ENCODE measurements at places on chromosomes 4 and X.
A peak's percentile ranks its signal among the peaks of the same experiment; 100 is the strongest.

DNA sequence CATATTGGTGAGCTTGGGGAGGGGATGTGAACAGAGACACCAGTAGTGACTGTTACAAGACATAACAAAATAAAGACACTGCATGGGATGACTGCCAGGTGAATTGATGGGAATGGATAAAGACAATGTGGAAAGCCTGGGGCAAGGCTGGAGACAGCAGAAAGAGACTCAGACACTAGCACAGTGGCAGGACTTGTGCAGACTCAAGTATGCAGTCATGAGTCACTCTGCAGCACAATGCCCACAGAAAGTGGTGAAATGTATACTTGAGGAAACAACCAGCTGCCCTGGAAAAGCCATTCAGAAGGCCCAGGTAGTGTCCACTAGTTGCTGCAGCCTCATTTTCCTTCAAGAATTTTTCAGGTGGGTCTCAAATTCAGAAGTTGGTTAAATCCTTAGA is 452.3 kb downstream of the MID1IP1 start:
- DNase-seq = no peak

- no peak for DNase-seq
These were observed 61.7 kb upstream of the GALNTL6 start for GRCh38 chr4:171751538-171751937.

DNA sequence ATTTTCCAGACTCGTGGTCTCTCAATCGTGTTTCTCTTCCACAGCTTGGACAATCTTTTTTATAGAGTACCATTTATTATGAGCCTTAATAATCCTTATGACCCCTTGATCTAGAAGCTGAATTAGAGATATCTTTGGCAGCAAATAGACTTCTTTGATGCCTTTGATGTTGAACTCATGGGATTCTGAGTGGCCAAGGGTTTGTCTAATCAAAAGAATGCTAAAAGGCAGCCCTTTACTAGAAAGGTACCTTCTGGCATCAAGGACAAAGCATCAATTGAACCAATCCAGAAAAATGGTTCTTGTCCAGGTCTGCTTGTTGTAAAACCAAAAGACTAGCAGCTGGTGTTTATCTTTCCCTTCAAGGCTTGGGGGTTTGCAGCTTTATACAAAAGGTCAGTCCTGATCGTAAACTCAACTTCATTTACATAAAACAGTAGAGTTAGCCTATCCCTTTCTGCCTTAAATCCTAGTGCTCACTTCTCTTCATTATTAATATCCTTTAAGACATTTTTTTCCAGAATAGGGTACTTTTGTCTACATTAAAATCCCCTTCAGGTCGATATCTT is 411.3 kb downstream of the FAT4 start:
- no peak for DNase-seq

GRCh38 chr4:7394681-7395451 is 39.9 kb downstream of the PSAPL1 start:
- no peak for DNase-seq

GRCh38 chr4:6991249-6991648 is 51.9 kb upstream of the TADA2B start:
- no peak for DNase-seq

DNA sequence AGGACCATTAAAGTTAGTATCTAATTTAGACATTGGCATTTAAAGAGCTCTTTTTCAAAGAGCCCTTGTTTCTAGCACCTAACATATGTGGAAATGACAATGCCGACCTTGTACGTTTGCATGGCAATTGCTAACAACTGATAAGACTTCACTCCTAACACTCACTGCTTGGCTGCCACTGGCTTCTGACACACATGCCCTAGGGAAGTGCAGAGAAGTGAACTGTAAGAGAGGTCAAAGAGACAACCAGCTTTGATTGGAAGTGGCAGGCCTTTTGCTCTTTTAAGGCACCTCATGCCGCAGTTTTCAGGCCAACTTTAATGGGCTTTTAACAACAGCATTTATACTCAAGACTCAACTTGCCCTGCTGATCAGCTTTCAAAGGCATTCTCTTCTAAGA is 158.4 kb downstream of the RAB28 start:
- no peak for DNase-seq

DNA sequence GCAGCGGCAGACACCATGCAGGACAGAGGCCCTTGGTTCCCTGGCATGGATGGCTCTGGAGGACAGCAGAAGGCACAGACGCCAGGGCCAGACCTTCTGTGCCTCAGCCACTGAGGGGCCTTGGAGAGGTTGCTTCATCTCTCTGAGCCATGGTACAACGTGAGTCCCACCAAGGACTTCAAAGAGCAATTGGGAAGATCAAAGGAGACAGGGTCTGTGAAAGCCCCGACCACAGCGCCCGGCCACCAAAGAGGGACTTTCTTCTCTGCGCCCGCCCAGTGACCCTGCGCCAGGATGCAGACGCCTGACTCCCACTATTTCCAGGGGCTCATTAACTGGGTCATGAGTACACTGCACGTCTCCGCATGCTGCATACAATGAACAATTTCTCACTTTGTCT is 174.0 kb downstream of the AFAP1 start:
- no peak for DNase-seq

- peak; percentile 3 for DNase-seq
These were observed 286.2 kb upstream of the TET2 start for GRCh38 chr4:104860238-104861123.

DNA sequence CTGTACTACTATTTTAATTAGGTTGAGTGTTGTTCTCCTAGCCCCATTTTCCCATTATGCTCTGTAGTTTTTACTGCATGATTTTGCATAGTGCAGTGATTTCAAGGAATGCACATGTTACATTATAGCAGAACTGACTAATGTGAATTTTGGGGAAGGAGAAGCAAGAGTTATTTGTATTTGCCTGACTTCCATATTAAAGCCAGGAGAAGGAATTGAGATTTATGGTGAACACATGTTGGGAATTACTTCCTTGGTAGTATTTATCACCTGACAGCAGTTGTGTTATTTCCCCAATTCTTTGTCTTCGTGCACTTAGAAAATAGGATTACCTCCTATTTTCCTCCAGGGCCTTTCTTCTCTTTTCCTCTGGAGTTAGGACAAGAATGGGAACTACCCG is 3.2 kb downstream of the TMEM144 start:
- DNase-seq = no peak

DNA sequence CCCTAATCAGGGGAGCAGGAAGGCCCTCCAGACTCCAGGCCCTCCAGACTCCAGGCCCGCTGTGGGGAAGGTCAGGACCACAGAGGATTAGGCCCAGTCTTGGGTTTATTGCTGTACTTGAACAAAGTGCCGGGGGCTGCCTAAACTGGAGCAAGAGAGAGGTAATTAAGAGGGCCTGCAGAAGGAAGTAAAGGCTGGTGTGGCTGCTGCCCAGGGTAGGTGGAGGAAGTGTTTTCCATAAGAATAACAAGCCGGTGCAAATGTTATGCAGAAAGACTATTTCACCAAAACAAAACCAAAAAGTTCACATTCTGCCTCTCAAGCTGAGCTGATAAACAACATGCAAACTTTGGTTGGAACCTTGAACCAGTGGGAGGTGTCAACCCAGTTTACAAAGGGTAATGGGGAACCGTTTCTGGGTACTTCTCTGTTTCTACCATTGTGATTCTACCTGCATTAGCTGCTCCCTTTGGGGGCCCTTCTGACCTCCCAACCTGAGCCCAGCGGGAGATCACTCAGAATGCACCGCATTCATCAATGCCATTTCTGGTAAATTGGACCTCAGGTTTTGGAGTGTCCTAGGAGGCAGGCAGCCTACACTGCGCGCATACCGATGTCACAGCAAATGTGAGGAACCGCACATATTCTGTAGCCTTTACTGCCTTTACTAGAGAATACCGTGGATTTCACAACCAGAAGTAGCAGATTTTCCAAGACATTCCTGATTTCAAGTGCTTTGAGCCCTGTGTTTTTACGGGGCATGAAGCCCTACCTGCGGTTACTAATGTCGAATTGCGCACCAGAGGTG is 59.7 kb upstream of the BCOR start:
- no peak for DNase-seq

GRCh38 chr4:42750091-42750490 is 93.2 kb upstream of the ATP8A1 start:
- DNase-seq = no peak

DNA sequence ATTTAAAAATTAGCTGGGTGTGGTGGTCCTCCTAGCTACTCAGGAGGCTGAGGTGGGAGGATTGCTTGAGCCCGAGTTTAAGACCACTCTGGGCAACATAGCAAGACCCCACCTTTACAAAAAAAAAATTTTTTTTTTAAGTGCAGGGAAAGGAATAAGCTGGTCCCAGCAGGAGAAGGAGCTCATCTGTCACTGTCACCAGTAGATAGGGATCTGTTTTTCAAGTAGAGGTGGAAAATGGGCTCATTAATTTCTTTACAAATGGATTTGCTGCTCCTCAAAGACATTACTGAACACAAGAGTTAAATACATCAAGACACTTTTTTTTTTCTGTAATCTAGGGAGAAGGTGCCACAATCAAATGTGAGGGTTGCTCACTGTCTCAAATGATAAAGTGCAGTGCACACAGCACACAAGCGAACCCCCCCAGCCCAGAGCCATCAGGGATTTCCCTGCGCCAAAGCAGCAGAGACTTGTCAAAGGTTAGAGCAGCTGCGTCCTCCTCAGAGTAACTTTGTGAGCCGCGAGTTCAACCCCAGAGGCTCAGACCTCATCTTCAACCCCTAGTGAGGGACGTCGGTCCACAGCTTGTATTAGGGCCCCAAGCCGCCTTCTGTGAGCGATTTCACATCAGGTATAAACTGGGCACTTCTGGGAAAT is 14.3 kb upstream of the MTNR1A start:
- no peak for DNase-seq

DNA sequence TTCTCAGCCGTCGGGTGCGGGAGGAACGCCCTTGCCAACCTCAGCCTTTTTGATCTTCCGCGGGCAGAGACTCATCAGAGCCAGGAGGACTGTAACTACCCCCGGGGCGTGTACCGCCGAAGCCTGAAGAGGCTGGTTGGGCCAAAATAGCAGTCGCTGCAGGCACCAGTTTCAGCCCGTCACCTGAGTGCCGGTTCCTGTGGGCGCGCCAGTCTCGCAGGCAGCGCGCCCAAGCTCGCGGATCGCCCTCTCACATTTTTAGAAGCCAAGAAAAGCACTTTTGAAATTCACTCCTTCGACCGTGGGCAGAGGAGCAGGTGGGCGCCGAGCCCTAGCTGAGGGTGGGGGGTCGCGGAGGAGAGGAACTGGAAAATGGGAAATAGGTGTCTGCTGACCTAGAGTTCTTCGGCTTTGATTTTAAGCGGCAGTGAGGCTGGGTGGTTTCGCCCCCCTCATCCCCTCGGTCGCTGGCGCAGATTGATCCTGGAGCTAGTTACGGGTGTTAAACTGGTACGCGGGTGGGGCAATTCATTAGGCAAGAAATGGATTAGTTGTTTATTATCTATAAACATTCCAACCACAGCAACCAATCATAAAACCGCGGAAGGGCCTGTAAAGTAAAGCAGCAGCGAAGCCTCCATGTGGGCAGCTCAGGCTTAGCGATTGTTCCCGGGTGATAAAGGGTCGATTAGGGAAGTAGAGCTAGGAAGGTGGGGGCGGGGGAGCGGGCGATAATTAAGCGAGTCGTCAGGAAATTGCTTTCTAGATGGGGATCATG is 69.2 kb downstream of the FBXO8 start:
- DNase-seq = peak; percentile 10

- no peak for DNase-seq
These were observed 12.6 kb downstream of the C4orf54 start for GRCh38 chr4:99645036-99645435.

GRCh38 chr4:62490635-62491034 is 1290.5 kb downstream of the ADGRL3 start:
- DNase-seq = no peak

- no peak for DNase-seq
These were observed 282.2 kb upstream of the SLIT2 start for GRCh38 chr4:19969492-19969891.

DNA sequence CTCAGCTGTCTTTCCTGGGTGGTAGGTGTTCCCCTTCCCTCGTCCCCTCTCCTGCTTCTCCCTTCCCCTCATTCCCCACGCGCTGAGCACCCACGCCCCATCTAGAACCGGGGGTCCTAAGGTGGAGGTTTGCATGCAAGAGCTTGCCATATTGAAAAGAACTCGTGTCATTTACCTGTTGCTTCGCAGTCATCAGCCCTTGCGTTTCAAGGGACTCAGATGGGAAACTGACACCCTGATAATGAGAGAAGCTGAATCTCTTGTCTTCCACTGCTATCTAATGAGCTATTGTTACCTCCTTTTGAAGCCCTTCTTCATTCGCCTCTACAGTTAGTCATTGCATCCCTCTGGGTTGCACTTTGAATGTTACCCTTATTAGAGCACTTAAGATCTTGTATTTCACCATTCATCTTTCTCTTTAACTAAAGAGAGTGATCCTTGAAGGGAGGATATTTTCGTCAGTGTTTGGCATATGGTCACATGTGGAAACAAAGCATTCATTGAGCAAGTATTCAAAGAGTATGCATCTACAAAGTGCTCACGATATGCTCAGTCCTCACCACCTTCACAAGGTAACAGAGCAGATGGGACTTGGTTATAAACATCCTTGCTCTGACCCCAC is 25.7 kb downstream of the ARL9 start:
- no peak for DNase-seq

DNA sequence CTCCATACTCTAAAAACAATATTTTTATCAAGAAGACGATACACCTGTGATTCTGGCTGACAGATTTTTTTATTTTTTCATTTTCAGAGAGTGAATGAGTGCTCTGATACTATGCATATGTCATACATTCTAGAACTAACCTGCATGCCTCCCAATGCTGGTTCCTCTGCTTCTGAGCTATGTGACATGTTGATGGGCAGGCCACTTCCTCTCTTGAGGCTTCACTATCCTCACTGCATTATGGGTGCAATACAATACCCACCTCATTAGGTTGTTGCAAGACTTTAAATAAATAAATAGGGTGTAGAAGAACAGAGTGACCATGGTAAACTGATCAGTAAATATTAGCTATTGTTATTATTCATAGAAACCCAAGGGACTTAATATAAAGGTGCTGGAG is 408.3 kb downstream of the HNRNPD start:
- DNase-seq = no peak

GRCh38 chrX:130085551-130086446 is 24.5 kb downstream of the ELF4 start:
- no peak for DNase-seq

DNA sequence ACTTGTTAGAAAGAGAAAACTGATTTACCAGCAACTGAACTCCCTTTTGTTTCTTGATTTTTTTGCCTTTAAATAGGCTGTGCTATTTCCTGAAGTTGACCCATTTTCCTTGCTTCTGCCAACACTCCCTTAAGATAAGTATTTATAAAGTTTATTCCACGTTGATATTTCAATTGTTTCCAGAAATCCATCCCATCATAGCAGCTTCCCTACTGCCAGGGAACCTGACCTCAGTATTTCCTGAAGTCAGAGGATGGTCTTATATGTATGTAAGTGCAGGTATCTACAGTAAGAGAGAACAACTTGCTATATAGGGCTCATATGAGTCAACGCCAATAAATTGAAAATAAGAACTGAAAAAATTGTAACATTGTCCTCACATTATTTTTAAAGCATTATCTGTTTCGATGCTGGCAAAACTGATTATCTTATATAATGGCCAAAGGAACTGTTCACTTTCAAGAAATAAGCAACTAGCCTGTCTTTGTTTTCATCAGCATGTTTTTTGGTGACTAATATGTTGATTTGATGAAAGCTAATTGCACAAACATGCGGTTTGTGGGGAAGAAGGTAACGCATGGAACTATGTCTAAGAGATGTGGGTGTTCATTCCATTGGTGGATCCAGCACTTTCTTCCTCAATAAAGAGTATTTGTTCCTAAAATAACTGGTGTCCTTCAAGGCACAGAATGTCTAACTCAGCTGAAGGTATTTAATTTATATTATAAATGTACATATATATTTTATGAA is 4.7 kb downstream of the LIMCH1 start:
- no peak for DNase-seq

Data from stimulated activated CD4-positive, alpha-beta T cell treated with anti-CD3 and anti-CD28 coated beads, Interleukin-4, amount 100 ng/mL, for 1 hour (primary cell).